Choroid plexus epithelial cell (primary cell): ENCODE measurements at places on chromosomes 5 and 9.

GRCh38 chr9:129284607-129285291 lies 106.7 kb upstream of the IER5L start:
- DNase-seq = no peak

GRCh38 chr5:123476731-123477130 lies 35.2 kb upstream of the CSNK1G3 start:
- DNase-seq = no peak

- DNase-seq = no peak
Observed at GRCh38 chr5:127064253-127064840, 9.0 kb downstream of the C5orf63 start.

DNA sequence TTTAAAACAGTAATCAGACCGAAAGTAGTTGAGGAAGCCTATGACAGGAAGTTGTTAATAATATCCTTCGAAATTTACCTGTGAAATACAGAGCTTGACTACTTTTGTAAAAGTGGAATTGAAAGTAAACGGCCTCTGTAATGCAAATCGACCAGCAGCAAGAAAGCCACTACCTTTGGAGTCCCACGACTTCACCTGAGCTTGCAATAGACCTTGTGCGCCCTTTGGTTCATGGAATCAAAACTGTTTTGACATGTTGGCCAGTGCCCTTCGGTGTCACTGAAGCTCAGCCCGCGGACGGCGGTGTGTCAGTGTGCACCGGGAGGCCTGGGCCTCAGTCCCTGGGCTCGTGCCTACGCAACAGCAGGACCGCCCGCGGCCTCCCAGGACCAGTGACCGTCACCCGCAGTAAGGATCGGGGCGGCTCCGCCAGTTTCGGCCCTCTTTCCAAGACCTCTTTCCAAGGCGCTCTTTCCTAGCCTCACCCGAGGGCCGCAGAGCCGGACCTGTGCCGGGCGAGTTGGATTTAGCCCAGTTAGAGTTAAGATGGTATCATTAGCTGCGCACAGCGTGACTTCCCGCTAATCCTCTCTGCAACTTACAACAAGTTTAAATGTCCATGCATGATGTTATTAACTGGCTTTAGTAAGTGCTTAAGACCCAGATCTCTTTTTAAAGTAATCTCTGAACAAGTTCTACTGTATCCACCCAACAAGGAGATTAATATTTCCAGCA lies 223.3 kb downstream of the MEF2C start:
- no peak for DNase-seq

GRCh38 chr5:168193493-168194250 lies 97.8 kb upstream of the WWC1 start:
- DNase-seq = no peak
